AG09309 (cell line): ENCODE measurements at places on chromosomes 4 and X.
A peak's percentile ranks its signal among the peaks of the same experiment; 100 is the strongest.

DNA sequence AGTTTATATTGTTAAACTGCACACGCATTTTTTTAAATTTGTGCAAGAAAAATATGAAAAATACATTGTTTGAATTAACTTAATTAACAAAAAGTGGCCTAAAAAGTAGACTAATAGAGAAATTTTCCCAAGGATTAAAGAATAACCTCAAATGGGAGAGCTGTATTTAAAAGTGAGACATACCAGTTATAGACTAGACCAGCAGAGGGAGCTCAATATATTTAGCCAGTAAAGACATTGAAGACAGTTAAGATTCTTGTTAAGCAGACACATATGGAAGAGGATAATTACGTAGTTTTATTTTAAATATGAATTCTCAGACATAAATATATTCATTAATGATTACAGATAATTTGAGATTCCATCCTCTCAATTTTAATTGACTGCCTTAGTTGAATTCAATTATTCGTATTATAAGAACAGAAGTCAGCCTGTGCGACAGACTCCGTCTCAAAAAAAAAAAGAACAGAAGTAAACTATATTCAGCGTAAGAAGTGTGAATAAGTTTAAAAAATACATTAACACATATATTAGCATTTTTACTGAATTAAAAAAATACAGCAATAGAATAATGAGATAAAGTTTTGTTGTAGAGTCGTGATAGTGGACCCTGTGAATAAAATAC lies 64.8 kb downstream of the GLRA3 start:
- DNase-seq = peak; percentile 28

DNA sequence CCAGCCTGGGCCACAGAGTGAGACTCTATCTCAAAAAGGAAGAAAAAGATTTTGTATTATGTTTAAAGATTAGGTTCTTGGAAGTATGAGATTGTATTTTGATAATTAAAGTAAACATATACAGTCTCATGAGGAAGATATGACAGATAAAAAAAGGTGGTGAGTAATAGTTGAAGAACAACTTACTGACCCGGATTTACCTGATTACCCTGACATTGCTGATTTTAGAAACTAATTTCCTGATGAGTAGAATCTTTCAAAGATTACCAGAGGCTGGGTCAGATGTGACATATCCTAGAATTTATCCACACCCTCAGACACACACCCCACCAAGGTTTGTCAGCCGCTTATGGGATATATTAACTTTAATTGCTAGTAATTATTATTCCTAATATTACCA lies 9.5 kb downstream of the CDKL5 start:
- no peak for DNase-seq

DNA sequence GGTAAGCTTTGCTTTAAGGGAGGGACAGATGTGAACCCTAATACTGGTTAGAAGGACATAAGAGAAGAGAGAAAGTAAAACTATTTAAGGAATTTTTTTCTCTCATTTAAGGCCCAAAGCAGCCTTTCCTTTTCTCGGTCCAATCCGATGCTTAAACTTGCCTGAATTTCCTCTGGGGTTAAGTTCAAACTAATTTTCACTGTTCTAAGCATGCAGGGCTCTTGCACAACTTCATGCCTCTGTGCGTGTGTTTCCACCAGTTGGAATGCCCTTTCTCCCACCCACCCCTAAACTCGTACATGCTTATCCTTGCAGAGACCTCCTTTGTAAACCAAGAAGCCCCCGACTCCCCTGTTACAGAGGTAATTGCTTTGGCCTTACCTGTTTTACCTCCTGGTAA lies 204.7 kb downstream of the CBR4 start:
- DNase-seq = no peak

- DNase-seq = no peak
These were observed 165.6 kb upstream of the HCCS start for GRCh38 chrX:10945498-10945897.

- no peak for DNase-seq
These were observed 242.8 kb upstream of the DKK2 start for GRCh38 chr4:107278791-107279483.

GRCh38 chr4:87420276-87420830 lies 2.0 kb upstream of the NUDT9 start:
- no peak for DNase-seq

DNA sequence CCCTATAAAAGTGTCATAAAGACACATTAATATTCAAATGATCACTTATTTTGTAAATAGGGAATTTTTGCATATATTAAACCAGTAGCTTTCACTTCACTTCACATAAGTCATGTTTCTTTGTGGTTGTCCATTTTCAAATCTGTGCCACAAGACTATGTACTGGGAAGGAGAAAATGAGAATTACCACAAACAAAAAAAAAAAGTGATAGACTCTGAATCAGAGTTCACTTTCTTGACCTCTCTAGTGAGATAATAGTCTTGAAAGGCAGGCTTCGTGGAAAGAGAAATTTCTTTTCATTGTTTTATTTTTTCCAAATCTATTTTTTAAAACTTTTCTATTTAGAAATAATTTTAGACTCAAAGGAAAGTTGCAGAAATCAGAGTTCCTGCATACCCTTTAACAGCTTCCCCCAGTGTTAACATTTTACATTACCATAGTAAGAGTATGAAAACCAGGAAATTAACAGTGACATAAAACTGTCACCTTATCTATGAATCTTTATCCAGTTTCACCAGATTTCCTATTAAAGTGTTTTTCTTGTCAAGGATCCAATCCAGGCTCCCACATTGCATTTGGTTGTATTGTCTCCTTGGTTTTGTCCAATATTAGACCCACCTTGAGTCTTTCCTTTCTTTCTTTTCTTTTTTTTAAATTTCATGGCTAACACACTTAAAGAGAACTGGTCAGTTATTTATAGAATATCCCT lies 215.4 kb upstream of the PGRMC2 start:
- DNase-seq = no peak

DNA sequence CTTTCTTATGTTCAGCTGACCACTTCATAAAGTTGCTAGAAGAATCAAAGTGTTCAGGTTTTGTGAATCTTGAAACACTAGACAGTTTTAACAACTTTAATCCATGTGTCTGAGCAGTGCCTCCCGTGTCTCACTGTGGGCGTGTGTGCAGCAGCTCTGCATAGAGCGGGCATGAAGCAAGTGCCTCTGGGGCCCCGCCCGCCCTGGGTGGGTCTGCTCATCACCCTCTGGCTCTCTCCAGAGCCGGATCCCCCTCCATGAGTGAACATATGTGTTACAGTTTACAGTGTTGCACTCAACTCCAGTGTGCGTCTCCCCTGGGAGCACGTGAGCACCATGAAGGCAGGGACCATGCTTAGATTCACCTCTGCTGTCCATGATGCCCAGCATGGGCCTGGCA lies 37.6 kb upstream of the CRMP1 start:
- no peak for DNase-seq

DNA sequence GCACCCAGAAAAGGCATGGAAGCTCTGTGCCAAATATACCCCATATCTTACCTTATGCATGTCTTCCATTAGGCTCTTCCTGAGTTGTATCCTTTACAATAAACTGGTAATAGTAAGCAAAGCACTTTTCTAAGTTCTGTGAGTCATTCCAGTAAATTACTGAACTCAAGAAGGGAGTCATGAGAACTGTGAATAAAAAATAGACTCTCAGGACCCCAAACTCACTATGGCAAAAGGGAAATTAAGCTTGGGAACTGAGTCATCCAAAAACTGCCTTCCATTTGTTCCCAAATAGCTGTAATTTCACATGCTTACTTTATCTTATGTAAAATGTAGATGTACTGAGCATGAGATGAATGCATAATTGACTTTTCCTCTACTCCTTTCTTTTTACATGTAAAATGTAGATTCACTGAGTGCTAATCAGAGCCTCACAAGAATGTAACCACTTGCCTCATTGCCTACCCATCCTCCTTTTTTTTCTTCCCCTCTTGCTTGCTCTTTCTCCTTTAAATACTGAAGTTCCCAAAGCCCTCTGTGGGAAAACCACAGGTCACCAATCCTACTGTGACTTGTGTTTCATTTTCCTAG lies 8.1 kb downstream of the TCEAL3 start:
- DNase-seq = no peak

GRCh38 chr4:151247395-151247794 lies 29.6 kb upstream of the PRSS48 start:
- no peak for DNase-seq

DNA sequence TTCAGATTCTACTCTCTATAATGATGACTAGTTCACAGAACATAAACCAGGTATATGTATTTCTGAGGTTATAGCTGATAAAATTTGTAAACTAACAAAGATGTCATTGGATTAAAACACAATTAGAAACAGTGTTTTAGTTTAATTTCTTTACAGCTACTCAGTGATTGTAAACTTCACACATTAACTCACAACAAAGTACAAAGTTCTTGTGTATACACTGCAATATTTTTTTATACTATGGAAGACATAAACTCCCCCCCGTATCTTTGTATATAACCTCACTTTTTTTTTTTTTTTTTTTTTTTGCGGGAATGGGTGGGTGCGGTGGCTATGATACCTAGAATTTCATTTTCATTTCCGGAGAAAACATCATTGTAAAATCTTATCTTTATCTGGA lies 1043.2 kb downstream of the PCDH18 start:
- no peak for DNase-seq

DNA sequence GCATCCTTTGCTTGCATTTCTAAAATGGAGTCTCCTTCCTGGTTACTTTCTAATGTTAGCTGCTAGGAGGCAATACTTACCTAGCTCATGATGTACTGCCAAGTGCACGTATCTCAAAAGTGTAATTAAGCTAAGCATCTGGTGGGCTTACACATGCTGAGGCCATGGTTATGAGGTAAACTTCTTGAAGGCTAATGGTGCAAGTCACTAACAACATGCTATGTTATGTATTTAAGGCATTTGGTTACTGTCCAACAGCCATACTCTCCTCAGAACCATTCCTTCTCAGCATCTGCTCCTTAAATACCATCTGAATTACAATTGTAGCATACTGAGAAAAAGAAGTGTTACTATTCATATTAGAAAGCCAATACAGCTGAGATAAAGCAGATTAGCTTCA lies 318.6 kb upstream of the BMP3 start:
- no peak for DNase-seq

DNA sequence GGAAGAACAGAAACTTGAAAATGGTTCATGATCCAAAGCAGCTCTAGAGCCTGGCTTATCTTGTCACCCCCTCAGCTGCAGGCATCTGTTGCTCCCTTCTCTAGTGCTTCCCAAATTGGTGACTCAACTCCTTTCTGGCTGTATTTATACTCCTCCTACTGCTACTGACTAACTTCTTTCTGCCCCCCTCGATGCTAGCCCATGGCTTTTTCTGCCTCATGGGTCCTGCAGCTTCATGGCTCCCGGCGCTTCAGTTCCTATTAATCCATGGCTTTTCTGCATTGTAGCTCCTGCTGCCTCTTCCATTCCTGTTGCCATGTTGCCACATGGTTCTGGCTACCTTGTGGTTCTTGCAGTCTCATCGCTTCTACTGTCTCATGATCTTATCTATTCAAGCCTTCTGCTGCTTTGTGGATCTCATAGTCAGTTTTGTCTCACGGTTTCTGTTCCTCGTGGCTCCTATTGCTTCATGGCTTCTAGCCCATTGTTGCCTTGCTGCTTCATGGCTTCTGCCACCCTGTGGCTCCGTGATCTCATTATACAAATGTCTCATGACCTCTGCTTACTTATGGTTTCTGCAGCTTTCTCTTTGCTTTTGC lies 48.1 kb downstream of the SMC1A start:
- no peak for DNase-seq

- DNase-seq = no peak
These were observed 1.1 kb downstream of the NUDT9 start for GRCh38 chr4:87423317-87424098.

DNA sequence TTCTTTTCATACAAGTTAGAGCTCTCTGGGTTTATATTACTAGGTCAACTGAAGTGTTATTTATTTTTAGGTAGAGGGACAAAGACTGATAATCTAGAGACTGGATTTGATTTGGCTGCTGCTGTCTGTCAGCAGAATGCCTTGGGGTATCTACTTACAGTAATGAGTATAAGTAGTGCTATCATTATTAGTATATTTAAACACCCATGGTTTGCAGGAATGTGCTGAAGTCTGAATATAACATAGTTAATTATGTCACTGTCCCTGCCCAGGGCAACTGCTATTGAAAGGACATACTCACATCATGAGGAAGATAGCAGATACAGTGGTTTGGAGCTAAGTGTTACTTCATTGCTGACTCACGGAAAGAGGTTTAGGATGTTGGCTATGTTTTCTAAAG lies 76.2 kb downstream of the PRRG1 start:
- DNase-seq = no peak

GRCh38 chr4:33966808-33967207 lies 2277.5 kb downstream of the ARAP2 start:
- no peak for DNase-seq

DNA sequence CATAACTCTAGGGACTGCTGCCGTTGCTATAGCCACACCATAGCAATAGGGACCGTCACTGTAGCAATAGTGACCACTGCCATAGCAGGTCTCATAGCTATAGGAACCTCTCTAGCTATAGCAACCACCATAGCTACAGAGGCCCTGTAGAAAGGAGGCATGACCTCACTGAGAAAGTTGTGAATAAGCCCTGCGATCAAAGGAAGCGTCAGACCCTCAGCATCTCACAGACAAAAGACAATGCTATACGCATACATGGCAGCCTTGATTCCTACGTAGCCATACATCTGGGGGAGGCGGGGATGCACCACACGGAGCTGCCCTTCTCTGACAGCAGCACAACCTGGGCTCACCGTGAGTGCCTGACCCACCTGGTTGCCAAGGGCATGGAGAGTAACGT lies 88.5 kb downstream of the MTMR1 start:
- DNase-seq = no peak

DNA sequence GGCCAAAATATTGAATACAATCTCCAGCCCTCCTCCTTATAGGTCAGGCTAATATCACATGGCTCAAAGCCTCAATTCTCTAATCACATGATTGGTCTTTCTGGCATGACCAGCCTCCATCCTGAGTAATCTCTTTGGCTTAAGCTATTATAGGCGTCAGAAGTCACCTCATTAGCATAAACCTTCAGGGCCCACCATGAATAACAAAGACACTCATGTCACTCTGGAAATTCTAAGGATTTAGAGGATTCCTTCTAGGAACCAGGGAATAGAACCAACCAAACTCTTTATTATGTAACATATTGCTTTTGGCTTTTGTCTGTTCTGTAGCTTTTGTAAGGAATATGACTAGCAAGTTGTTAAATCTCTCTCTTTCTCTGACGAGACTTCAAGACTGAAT lies 109.2 kb upstream of the IGFBP7 start:
- no peak for DNase-seq

- DNase-seq = no peak
These were observed 4.9 kb downstream of the PLAC8 start for GRCh38 chr4:83109480-83110222.

DNA sequence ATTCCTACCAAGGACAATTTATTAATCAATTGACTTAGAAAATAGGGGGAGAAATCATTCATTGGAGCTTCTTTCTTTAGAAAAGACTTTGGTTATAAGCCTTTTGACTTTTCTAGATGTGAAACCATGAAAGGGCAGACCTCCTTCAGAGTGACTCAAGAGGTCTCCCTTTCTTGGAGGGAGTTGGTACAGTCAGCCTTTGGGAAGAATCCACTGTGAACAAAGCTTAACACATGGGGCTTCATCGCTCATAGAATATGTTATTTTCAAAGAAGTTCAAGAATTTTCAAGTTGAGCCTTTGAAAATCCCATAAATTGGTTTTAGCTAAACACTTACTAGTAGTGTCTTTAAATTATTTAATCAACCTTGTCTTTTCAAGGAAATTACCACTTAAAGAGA lies 28.0 kb downstream of the RIPPLY1 start:
- DNase-seq = no peak
